ENCODE measurements at places on chromosomes 7 and 10. TPM values are rescaled to one million over a fixed set of nuclear protein-coding genes. Genes with fewer than 3 reads are reported as not detected.
A peak's percentile ranks its signal among the peaks of the same experiment; 100 is the strongest.

- peak; percentile 76 for DNase-seq
Observed at GRCh38 chr7:23467291-23467805, 2.9 kb downstream of the IGF2BP3 start.

Gene FGL2
- total RNA-seq = not detected

Gene CALY
- total RNA-seq = not detected

DNA sequence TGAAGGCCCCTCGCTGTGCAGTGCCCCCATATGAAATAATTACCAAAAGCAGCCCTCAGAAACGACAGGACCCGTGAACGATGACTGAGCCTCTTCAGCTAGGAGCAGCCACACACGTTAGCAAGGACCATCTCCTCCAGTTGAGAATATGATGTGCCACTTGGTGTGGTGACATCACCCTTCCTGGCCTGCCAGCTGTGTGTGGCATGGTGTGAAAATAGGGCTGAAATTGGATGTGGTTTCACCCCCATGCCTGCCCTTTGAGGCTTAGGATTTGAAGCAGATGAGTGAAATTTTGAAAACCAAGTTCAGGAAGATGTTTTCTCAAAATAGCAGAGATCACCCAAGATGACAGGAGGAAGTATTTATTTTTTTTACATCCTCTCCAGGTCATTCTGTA is 49.1 kb upstream of the BTBD16 start:
- DNase-seq = no peak

Gene ELN
- total RNA-seq = 0.10 TPM

Gene NOBOX
- total RNA-seq = not detected

DNA sequence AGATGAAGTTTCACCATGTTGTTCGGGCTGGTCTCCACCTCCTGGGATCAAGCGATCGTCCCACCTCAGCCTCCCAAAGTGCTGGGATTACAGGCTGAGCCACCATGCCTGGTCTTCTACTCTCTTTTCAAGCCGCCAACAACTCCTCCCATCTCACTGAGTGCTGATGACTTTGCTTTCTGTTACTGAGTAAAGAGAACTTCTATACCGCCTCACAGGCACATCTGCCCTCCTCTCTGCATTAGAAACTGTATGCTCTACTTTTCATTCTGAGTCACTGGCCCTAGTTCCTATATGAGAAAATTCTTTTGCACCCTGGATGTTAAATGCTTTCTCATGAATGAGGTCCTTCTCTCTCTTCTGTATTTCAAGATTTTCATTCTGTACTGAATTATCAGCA is 2.2 kb upstream of the ZNF239 start:
- no peak for DNase-seq

- peak; percentile 46 for DNase-seq
Observed at GRCh38 chr7:105224884-105225651, 163.7 kb downstream of the SRPK2 start.

DNA sequence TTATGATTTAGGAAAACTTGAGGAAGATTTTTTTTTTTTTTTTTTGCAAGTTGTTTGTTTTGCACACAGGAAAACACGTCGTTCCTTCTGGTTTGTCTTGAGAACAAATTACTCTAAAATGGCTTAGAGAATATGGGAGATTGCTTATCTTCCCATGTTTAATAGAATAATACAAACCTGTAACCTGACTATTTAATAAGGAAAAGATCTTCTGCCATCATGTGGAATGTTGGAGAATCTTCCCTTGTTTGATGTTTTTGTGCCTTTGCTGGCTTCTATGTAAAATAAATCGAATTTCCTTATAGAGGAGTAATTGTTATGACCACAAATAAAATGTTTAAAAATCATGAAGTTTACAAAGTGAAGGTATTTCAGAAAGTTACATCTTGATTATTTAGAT is 818.8 kb downstream of the GATA3 start:
- peak; percentile 74 for DNase-seq

DNA sequence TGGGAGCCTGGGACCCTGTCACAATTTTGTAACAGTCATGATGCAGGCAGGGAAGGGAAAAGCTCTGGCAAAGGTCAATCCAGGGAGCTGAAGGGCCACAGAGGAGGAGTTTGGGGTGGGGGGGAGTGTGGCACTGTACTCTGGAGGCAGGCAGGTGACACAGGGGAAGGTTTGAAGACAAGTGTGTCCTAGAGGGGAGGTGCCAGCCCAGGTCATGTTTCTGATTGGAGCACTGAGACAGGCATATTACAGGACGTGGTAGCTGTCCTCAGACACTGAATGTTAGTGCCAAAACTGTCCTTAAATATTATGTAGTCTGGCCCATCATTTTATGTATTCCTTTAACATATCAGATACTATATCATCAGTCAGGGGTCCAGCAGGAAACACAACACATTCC is 75.6 kb upstream of the LRRC4 start:
- DNase-seq = no peak

DNA sequence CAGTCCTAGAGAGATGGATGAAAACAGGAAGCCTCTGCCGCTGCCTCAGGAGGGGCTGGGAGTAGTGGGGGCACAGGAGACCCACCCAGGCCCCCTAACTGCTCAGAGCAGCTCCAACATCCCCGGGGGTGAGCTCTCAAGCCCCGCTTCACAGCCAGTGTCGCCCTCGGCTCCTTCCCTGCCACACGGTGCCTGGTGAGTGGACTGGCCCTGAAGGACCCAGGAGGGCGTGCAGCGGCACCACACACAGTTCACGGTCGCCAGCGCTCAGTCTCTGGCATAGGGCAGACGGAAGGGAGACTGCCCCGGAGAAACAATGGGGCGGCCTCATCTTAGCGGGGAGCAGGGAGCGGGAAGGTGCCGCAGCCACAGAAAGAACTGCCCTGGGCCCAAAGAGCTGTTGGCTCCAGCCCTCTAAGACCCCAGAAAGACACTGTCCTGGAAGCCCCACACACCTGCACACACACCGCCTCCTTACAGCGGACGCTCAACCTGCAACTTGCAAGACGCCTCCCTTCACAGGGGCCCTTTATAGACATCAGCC is 1.2 kb downstream of the CLDN15 start:
- no peak for DNase-seq

GRCh38 chr10:78255796-78256638 is 222.4 kb downstream of the RPS24 start:
- peak; percentile 43 for DNase-seq

GRCh38 chr7:7870555-7870954 is 98.0 kb upstream of the GLCCI1 start:
- DNase-seq = no peak

Gene CUZD1
- total RNA-seq = not detected

Gene LHPP
- 4.4 TPM for total RNA-seq

Gene KIF11
- total RNA-seq = 14.1 TPM

GRCh38 chr7:139895141-139895829 is 66.2 kb downstream of the TBXAS1 start:
- no peak for DNase-seq

Gene OR2A7
- 0.86 TPM for total RNA-seq

- no peak for DNase-seq
Observed at GRCh38 chr7:601036-601594, 81.5 kb upstream of the PDGFA start.

GRCh38 chr7:135333200-135333599 is 99.6 kb downstream of the STRA8 start:
- no peak for DNase-seq

Gene WNT2
- not detected for total RNA-seq

Gene FAM237B
- total RNA-seq = not detected

Gene PON3
- 3.6 TPM for total RNA-seq

DNA sequence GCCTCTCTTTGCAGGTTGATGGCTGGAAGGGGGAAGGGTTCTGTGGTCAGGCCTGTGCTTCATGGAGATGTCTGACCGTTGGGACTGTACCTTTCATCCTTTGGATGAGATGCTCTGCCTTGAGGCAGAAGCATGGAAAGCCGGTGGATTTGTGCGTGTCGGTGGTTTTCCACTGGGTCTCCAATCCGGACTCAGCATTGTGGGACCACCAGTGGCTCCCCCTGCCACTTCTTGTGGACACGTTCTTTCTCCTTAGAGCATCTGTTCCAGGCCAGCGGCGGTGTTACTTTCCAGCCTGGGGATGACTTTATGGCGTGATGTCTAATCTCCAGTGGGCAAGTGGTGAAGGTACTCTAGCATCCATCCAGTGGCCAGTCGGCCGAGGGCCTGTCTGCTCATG is 178.4 kb downstream of the MGMT start:
- DNase-seq = no peak

Gene RARRES2
- 12.6 TPM for total RNA-seq

GRCh38 chr7:15820319-15820718 is 133.8 kb upstream of the MEOX2 start:
- no peak for DNase-seq

GRCh38 chr10:87753995-87754866 is 63.8 kb downstream of the ATAD1 start:
- no peak for DNase-seq

Gene NAT16
- 0.13 TPM for total RNA-seq

DNA sequence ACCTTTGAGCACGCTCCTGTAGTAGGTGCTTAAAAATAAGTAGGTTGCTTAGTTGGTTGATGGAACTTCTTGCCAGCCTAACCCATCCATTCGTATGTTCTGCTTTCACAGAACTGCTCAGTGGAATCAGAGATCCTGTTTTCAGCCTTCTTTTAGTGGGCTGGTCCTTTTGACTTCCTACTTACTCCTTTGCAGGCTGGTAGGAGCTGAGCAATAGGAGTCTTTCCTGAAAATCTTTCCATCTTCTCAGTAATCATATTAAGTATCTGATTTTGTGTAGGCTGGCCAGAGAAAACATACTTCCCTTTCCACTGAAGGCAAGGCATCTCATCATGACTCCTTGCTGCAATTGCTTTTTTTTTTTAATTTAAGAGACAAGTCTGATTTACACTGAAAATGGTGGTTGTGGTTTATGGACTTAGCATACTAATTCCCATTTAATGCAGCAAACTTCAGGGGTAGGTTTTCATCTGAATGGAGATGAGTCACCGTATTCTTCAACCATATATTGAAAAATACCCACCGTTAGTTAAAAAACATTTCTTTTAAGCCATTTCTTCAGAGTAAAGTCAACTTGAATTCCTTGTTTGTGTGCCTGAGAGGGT is 208.0 kb downstream of the ZNF365 start:
- no peak for DNase-seq

DNA sequence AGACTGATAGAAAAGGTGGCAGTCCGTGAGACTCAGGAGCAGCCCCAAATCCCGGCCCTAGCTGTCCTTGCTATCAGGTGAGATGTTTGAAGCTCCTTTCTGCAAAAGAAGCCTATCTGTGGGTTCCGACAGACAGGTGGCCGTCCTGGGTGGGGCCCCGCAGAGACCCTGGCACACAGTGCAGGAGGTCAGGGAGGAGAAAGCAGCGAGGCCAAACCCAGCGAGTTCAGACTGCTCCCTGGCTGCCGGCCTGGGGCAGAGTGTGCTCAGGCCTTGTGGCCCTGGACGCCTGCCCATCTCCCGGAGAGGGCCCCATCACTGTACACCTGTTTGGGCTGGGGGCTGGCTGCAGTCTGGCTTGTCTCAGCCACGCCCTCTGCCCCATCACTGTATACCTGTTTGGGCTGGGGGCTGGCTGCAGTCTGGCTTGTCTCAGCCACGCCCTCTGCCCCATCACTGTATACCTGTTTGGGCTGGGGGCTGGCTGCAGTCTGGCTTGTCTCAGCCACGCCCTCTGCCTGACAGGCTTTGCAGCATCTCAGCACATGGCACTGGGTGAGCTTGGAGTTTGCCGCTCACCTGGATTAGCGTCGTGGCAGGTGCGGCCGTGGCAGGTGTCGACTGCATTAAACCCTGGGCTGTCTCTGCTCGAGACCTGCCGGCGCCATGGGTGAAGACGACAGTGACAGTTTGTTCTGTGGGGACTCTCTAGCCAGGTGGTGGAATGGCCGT is 11.8 kb upstream of the PRKAR1B start:
- no peak for DNase-seq
